ENCODE measurements at places on chromosomes 3 and 15. TPM values are rescaled to one million over a fixed set of nuclear protein-coding genes. Genes with fewer than 3 reads are reported as not detected.

The TIMP4 gene
- 10.8 TPM for total RNA-seq

The EFCC1 gene
- not detected for total RNA-seq

The TMEM45A gene
- 2.7 TPM for total RNA-seq

The FGF7 gene
- not detected for total RNA-seq
